Suppressor macrophage treated with lipopolysaccharide for 4 hours (primary cell): ENCODE measurements at places on chromosomes 3 and 15.

GRCh38 chr3:58021962-58022361 lies 13.7 kb downstream of the FLNB start:
- no peak for DNase-seq

DNA sequence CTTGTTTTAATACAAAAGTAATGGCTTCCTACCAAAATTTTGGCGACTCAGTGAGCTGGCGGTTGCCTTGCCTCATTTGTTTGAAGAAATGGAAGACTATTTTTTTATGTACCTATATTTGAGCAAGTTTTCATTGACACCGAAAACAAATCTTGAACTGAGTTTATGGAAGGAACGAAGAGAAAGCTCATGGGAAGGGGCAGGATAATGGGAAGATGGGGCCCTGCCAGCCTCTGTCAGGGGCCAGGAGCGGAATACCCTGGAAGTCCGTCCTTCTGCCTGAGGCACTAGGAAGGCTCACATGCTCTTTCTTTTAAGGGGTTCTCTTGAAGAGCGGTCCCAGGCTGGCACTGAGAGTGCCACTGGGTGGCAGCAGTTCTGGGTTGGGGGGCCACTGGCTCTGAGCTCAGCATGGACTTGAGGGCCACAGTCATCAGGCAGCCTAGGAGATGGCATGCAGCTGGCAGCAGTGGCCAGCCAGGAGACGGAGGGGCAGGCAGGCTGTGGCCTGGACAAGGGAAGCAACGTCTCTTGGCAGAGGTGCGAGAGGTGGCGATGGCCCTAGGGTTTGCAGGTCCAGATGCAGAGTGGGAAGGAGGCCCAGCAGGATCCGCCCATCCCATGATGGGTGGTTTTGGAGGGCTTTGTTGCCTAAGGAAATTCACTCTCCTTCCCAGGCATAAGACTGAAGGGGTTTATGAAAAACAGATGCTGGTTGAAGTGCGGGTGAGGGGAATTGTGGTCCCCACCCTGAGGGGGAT lies 41.6 kb downstream of the ISG20 start:
- no peak for DNase-seq

DNA sequence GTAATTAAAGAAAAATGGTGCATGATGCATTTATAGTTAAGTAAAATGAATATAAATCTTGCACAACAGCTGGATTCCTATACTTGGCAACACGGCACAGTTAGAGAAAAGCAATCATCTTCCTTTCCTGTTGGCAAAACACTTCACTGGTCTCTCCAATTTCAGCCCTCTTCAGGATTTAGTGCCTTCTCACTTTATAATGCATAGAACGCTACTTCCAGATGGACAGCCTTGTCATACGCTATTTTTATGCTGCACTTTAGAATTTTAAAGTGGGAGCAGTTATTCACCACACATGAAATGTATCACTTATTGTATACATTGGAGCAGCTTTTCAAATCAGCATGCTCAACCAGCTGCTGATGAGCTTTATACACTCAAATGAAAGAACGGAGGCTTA lies 194.4 kb upstream of the GBE1 start:
- no peak for DNase-seq

DNA sequence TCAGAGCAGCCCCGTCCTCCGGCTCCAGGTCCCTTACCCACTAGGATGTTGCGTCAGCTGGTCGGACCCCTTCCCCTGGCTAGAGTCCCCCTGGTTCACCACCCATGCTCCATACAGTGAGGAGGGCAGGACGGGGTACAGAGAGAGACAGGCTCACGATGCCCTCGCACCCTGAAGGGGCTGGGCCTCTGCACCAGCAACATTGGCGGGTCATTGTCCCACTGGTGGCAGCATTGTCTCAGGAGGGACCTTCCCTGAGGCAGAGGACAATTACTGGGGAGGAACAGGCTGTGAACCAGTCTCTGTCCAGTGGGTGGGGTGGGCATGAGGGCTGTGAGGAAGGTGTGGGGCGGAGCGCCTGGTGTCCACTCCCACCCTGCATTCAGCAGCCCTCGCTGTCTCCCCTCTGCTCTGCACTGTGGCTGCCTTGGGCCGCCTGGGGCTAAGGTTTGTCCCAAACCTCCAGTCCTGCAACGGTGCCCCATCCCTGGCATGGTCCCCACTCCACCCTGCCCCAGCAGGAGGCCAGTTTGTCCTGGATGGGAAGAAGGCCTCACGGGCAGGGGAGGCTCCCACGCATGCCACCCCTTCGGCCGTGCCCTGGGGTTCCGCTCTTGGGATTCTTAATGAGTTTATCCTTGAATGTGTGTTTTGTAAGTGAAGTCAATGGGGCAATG lies 48.0 kb upstream of the KLF13 start:
- DNase-seq, result no peak

DNA sequence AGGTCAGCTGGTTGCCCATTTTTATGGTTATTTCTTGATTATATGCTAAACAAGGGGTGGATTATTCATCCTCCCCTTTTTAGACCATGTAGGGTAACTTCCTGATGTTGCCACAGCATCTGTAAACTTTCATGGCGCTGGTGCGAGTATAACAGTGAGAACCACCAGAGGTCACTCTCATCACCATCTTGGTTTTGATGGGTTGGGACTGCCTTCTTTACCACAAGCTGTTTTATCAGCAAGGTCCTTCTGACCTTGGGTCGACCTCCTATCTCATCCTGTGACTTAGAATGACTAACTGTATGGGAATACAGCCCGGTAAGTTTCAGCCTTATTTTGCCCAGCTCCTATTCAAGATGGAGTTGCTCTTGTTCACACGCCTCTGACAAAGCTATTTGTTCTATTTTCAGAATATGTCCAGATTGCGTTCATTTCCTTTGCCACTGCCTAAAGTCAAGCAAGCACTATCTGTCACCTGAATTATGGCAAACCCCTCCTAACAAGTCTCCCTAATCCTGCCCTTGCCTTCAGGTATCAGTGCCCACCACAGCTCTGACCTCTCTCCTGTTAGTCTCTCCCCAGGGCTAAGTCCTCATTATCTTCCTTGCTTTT lies 308.5 kb downstream of the ROBO2 start:
- DNase-seq, result no peak

GRCh38 chr3:142940472-142940871 lies 23.0 kb downstream of the PAQR9 start:
- DNase-seq, result no peak

GRCh38 chr3:8576841-8577571 lies 67.6 kb downstream of the SSUH2 start:
- DNase-seq, result no peak

DNA sequence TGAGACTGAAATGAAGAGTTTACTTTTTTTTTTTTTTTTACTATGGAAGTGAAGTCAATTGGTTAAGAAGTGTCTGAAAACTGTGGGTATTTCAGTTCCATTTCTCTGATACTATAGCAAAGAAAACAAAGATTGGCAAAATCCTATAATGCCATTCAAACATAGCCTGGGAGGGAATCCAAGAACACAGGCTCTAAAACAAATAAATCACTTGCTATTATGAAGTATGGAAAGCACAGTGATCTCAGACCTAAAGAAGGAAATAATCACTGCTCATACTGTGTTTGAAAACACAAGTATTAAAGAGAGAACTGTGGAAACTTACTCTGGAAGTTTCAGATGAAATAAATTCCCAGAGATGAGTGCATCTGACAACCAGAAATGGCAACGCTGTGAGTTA lies 12.0 kb downstream of the SAMMSON start:
- DNase-seq, result no peak

GRCh38 chr15:34223904-34224596 lies 766 bp upstream of the EMC4 start:
- DNase-seq, result peak; percentile 40

DNA sequence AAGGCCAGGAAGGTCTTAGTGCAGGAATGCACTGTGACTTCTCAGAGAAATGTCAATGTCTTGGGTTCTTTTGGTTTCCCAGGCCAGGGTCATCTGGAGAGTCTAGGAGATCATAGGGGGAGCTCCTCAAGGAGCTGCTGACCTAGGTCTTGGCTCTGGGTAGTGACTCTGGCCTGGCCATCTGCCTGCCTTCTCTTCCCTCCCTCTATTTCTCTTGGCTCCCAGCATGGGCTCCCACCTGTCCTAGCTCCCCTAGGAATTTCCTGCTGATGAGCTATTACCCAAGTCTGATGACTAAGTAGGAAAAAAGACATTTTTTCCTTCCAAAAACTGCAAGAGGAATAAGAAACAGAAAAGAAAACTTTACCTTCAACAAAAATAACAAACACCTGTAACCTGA lies 57.4 kb downstream of the BSN start:
- DNase-seq, result no peak

- DNase-seq, result no peak
These were observed 50.3 kb upstream of the SELENOK start for GRCh38 chr3:53941950-53942349.

GRCh38 chr3:121624147-121624899 lies 31.1 kb downstream of the FBXO40 start:
- DNase-seq, result no peak

DNA sequence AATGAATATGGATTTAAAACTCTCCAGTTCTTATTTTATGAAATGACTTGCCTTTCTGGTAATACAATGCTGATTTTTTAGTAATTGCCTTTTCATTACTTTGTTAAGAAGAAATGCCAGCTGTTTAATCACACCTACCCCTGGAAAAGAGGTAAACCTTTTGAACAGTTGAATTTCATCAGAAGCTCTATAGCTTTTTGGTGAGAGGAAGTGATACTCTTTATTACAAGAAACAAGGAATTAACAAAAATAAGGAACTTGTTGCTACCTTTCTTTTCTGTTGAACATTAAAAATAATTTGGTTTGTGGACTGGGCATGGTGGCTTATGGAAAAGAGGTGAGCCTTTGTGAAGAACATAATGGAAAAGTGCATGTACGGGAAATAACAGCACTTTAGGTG lies 19.7 kb downstream of the BLOC1S6 start:
- no peak for DNase-seq

DNA sequence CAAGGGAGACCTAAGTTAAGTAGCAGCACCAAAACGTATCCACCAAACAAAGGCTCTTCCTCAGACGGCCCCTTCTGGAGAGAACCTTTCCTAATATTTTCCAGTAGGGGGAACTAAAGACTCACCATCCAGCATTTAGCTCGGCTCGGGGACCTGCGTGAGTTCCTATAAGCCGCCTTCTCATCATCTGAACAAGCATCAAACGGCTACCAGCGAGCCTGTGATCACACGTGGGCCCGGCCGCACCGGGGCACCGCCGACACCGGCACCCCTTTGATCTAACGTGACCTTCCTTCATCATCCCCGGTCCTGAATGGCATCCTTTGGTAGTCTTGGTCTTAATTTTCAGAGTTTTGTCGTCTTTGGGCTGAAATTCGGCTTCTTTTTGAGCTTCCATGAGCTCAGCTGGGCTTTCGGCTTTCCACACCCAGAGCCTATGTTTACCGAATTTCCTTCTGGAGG lies 1.4 kb upstream of the ROBO2 start:
- peak; percentile 63 for DNase-seq

DNA sequence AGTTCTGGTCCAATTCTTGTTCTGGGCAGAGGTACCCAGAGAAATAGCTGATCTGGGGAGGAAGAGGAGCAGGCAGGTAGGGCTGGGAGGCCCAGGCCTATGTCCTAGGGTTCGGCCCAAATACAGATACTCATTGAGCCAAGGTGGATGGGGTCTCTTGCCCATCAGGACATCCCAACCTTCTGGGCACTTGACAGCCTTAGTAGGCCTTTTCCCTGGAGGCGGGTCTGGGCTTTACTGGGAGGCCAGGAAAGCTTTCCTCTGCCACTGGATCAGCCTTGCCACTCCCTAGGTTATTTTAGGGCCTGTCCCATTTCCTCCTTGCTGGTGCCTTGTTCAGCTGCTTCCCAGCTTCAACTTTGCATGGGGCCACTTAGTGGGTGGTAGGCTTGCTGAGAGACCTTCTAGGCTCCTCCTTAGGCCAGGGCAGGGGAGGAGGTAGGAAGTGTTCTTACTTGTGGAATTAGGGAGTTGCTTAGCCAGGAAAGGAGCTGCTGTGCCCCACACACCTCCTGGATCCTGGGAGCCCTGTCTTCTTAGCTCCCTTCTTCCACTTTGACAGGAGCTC lies 9.7 kb downstream of the TEX264 start:
- DNase-seq, result no peak

DNA sequence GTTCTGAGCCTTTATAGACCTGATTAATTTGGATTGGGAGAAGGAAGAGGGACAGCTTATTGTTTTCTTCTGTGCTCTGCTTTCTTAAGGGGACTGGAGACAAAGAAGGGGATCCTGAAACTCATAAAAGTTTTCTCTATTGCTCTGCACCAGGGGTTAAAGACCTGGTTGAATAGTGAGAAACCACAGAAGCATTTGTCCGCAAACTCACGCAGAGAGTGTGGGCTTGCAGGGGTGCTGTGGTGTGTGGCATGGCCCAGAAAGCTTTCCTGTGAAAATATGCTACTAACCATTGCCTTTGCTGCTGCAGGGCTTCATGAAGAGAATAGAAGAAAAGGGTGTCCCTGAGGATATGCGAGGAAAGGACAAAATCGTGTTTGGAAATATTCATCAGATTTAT lies 73.1 kb upstream of the UMPS start:
- no peak for DNase-seq

DNA sequence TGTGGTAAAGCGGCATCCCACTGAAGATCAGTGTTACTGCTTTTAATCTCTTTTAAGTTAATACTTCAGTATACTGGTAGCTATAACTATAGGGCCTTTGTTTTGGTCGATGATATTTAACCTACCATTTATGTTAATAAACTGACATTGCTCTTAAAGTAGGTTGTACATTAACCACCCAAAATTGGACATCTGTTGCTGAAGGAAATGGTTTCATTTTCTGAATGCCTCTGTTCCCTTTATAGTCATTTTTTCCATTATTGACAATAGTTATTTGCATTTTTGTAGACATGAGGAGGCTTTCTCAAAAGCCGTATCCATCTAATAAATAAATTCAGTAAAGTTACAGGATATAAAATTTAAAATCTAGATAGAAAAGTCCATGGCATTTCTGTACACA lies 252.4 kb upstream of the UBE2E1 start:
- DNase-seq, result no peak

DNA sequence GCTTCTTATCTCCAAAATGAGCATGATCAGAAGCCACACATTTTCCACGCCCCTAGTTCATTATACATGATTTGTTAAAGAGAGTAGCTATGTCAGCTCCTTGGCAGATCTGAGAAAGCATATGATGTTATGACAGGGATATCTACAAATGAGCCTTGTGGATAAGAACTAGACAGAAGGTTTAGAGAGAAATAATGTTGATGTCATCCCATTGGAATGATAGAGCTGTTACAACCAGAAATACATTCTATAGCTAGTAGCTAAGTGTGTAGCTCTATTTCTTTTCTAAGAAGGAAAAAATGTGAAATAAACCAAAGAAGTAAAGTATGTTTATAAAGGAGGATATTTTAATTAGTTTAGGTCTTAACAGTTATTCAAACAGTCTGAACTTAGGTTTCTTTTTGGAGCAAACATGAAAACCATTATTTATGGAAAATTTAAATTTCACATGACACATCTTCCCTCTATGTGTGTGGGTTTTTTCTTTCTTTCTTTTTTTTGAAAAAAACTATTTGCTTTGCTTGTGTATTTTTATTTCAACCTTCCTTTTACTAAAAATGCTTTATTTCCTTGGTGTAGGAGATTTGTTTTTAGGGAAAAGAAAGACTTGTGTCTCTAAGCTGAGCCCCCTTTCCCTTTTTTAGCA lies 167.7 kb downstream of the GHSR start:
- DNase-seq, result no peak
